Left ventricle myocardium inferior (tissue), 1 donor: ENCODE measurements at places on chromosomes 2 and 18.

DNA sequence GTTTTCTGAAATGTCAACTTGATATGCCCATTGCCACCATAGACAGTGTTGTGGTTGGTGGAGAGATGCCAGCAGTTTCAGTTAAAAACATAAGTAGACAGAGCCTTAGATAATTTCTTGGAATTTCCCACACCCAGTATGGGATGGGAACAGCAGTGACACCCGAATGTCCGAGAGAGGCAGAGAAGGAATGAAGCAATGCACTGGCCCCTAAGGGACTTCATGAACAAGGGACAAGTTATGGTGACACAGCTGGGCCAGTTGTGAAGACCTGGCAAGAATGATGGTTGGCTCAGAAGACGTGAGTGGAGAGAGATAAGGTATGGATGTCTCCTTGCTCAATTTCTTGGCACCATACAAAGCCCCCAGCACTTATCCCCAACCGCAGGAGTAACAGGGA lies 165.2 kb upstream of the APCDD1 start:
- no peak for DNase-seq

DNA sequence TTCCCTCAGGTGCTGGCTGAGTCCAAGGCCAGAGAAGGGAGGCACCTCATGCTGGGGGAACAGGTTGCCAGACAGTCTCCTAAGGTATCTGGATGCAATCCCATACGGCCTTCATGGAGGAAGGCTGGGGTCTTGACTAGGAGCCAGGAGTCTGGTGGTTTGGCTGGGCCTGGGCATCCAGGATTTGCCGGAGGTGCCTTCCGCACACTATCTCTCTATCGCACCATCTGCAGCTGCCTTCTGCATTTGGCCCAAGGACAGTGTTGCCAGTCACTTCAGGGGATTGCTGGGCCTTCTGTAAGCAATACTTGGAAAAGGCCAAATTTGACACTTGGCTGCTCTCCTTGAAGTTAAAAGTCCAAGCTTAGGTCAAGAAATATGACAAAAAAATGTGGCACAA lies 327.2 kb downstream of the EN1 start:
- DNase-seq, result no peak

- no peak for DNase-seq
Observed at GRCh38 chr2:180038997-180039396, 31.9 kb upstream of the CWC22 start.

GRCh38 chr2:55224761-55225261 lies 7.3 kb downstream of the CLHC1 start:
- no peak for DNase-seq

DNA sequence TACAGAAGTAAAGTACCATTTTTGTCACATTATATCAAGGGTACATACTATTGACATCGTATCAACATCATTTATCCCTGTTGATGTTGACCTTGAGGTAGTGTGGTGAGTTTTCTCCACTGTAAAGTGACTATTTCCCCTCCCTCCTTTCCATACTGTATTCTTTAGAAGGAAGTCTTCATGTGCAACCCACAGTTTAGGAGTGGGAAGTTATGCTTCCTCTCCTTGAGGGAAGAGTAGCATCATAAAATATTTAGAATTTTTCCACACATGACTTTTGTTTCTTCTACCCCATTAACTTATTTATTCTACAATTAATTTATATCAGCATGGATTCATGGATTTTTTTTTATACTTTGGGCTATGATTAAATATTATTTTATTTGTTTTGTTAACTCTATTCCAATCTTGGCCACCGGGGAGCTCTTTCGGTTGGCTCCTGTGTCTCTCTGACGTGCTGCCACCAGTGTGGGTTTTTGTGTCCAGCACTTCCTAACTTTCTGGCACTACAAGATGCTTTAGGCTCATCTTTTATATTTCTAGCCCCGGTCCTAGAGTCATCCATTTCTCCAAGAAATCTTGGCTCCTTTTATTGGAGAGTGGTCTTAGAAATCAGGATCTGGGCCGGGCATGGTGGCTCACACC lies 19.0 kb downstream of the AQP12B start:
- no peak for DNase-seq

GRCh38 chr2:162164802-162165201 lies 12.8 kb upstream of the GCG start:
- DNase-seq, result no peak

DNA sequence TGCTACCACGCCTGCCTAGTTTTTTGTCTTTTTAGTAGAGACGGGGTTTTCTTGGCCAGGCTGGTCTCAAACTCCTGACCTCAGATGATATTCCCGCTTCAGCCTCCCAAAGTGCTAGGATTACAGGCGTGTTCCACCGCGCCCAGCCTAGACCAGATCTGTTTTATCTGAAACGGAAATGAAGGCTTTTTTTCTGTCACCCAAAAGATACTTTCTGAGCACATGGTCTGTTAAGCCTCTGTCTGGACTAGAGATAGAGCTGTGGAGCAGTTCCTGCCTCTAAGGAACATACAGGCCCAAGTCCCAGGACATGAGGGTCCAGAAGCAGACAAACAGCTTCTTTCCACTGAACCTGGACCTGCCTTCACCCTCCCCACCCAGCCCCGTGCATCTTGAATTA lies 43.6 kb upstream of the PTMA start:
- DNase-seq, result no peak

GRCh38 chr2:209519906-209520305 lies 96.1 kb downstream of the MAP2 start:
- no peak for DNase-seq

- peak; percentile 58 for DNase-seq
Observed at GRCh38 chr2:20447437-20448245, 767 bp downstream of the RHOB start.

- no peak for DNase-seq
Observed at GRCh38 chr2:109675666-109676345, 61.6 kb downstream of the SOWAHC start.

DNA sequence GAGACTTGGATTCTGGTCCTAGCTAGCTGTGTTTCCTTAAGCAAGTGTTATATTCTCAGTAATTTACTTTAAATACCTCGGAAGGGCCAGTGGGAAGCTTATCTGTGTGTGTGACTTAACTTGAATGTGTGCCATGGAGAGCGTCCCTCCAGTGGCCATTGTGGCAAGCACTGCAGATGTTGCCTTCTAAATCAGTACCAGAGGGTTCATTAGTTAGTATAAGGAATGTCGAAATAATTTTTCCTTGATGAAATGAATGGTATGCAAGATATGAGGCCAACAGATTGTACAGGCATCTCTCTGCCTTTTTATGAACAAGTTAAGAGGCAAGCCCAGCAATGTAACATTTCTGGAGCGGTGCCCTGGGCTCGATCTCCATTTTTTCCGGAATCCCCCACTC lies 52.0 kb downstream of the FBXO36 start:
- no peak for DNase-seq

- no peak for DNase-seq
Observed at GRCh38 chr2:62038975-62039771, 133.7 kb downstream of the COMMD1 start.

DNA sequence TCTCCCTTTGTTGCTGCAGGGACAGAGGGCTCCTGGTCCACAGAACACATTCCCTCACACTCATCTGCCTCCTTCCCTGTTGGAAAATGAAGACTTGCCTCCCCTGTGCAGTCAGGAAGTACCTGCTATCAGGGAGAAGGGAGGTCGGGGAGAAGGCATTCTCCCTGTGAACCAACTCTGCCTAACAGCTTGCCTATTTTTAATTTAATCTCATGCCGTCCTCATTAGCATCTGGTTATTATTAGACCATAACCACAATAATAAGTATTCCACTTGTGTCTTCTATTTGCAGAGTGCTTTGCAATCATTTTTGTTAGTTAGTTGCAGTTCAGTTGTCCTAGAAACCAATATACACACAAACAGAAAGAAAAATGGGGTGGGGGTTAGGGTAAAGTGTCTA lies 232.6 kb upstream of the SKOR2 start:
- no peak for DNase-seq

DNA sequence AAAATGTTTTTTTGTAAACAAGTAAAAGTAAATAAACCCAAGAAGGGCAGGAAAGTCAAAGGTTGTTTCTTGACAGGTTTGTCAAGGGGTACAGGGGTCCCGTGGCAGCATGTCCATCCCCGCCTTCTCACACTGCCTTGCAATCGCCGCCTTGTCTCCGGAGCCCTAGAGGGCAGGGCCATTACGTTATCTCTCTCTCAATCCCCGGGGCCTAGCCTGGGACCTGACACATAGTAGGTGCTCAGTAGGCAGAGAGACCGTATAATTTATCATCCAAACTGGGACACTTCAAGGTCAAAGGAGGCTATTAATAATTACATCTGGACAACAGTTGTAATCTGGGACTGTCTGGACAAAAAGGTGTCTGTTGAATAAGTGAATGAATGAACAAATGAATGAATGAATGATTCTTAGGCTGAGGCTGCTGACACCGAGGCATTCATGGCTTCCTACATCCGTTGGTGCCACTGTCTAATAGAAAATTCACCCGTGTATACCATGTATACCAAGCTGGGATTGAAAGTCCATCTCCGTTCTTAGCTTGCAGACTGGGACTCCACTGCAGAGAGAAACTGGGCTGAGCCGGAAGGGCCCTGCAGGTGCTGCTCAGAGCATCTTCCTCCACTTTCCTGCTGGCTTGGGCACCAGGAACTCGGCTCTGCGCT lies 44.8 kb upstream of the PLB1 start:
- no peak for DNase-seq

DNA sequence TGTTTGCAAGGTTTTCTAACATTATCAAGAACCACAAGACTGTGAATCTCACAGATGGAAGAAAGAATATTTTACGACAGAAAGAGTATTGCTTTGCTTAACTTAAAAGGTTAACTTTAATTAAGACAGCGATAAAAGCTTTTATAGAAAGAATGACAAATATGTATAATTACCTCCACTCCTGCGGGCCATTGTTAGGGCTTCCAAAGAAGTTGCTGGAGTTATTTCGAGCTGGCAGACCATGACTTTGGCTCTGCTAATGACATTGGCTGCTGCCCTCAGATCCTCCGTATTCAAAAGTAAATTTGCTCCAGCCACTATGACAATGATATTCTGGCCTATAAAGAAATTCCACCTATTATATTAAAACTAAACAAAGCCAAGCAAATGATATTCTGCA lies 47.3 kb downstream of the RBKS start:
- DNase-seq, result no peak

DNA sequence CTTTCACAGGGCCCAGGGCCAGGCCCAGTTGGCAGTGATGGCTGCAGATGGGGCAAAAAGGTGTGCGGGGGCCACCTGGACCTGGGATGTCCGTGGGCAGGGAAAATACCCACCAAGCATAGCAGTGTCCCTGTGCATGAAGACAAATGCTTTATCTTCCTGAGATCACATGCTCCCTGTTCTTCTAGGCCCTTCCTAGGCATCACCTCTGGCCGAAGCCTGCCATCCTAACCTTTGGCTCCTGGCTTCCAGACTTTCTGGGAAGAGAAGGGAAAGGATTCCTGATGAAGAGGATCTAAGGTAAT lies 105.0 kb upstream of the SMAD2 start:
- DNase-seq, result no peak

- DNase-seq, result no peak
Observed at GRCh38 chr2:204849892-204850291, 304.6 kb downstream of the PARD3B start.

DNA sequence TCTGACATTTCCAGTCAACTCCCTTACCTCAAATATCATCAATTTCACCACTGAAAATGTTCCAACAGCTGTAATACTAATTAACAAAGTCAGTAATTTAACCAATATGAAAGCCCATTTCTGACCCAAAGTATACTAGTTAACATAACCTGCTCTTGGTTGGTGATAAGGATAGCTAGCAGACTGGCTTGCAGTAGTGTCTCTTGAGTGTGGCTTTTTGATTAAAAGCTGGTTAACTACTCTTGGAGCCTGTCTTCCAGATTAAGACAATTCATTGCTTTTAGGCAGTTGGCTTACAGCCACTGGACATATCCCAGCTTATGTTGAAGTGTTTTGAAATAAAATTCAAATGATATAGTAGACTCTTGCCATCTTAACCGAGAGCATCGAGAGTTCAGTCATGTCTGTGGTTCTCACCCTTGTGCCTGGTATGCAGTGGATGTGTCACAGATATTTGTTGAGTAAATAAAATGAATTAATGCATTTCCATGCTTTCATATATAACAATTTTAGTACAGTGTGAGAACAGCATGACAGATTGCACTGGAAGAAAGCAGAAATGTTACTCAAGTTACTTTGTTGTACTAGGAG lies 158.1 kb downstream of the TANC1 start:
- DNase-seq, result no peak

DNA sequence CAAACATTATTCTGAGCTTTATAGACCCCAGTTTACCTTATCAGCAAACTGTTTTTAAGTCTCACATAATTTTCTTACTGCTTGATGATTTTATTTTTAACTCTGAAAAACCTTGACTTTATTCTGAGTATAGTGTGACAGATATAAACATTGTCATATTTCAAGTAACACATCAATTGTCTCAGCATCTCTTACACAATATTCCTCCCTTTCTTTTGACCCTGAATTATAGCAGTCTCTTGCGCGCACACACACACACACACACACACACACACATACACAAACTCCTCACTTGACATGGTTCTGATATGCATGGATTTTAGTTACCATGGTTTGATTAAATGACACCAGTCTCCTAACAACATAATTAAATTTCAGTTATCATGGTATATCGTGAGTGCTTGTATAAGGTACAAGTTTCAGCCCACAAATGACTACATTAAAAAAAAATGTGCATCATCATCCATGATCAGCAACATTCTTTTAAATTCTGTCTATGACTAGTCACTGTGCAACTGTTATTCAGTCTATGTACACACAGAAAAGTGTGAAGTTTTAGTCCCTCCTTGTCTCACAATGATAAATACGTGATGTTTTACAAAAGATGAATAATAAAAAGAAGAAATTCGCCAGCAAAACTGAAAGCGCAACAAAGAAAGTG lies 39.5 kb upstream of the TACR1 start:
- DNase-seq, result no peak

DNA sequence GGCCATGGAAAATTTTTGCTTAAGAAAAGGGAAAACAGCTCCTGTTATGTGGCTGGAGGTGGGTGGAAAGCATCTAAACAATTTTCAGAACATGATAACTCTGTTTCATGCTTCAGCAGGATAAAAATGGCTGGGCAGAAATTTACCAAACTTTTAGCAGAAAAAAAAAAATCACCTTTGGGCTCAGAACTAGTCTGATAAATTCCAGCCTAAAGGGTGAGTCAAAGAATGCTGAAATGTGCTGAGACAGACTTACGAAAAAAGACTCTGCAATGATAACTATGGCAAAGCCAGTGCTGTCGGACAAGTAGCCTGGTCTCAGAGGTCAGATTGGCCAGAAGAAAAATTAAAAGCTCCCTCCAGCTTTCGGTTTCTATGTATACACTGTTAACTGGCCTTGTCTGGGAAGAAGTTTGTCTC lies 123.6 kb downstream of the LRATD1 start:
- DNase-seq, result no peak
